ENCODE measurements at places on chromosomes 12 and 14. TPM values are rescaled to one million over a fixed set of nuclear protein-coding genes. Genes with fewer than 3 reads are reported as not detected.

DNA sequence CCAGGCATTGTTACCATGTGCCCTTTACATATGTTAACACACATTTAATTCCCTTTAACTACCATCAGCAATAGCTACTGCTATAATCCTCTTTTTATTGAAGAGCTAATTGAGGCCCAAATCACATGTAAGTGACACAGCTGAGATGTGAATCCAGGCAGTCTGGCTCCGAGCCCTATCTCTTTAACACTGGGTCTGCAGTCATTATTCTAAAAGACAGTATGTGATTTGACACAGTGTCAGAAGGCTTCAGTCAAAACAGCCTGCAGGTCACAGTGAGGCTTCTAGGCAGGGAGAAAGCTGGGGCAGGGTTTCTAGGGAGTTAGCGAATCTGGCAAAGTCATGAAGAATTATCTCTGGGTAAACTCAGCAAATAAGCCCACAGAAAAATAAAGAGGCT is 148.2 kb downstream of the KIF21A start:
- no peak for DNase-seq

Gene SMCO2
- not detected for total RNA-seq

GRCh38 chr12:62227091-62227490 is 33.1 kb upstream of the USP15 start:
- no peak for DNase-seq

DNA sequence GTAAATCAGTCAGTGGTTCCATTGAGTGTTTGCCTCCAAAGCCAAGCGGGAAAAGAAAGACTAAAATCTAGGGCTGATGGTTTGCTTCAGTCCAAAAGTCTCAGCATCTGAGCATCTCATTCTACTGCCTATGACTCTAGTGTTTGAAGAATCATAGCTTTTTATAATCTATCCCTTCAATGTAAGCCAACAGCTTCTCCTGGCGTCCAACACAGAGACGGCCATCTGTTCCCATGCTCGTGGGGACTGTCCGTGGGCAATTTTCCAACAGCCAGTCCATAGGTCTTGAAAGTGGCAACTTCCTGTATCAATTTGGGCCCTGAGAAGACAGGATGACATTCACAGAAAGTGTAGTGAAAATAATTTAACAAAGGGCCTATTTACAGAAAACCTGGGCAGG is 544.4 kb upstream of the TMEM132C start:
- DNase-seq, result no peak

- DNase-seq, result no peak
Observed at GRCh38 chr12:31471823-31472222, 119.1 kb downstream of the DENND5B start.

Gene SYCP3
- total RNA-seq, result not detected

DNA sequence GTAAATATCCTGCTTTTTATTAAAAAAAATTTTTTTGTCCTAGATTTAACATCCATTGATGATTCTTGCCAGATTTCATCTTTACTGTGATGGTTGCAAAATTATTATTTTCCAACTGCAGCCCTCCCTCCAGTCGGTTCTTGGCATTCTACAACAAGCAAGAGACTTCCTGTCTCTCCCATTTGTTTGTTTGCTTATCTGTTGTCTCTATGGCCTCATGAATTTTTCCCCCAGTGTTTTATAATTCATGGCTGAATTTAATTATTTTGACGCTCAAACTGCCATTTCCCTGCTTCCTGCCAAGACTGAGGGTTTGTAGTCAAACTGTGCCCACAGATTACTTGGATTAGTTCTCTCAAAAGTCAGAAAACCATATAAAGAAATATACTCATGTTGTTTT is 25.9 kb downstream of the CGRRF1 start:
- no peak for DNase-seq

- DNase-seq, result no peak
Observed at GRCh38 chr12:64678248-64678647, 68.0 kb downstream of the RASSF3 start.

Gene ZFP36L1
- 87.0 TPM for total RNA-seq

- DNase-seq, result no peak
Observed at GRCh38 chr12:56300644-56301464, 724 bp upstream of the CS start.

Gene DLK1
- not detected for total RNA-seq

DNA sequence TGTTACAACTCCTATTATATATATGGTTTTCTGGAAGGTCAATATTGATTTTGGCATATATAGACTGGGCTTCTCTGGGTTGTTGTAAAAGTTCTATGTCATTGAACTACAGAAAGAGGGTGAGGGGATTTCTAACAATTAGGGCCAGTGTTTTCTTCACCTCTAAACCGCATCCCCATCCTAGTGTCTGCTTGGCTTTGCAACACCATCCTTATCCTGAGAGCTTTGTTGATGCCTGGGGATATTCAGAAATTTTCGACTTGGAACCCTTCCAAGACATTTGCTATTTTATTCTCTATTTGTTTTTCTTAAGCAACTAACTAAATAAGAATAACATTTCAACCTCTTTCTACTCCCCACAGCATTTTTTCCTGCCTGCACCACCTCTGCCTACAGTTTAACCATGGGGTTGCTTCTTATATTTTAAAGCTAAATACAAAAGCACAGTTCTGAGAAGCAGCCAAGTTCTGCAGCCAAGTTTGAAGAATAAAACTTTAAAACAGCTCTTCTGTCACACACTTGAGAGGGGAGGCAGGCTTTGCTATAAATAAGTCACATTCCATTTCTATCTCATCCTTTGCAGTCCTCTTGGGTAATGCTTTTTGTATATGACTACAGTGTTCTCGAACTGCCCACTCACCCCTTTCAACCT is 53.4 kb downstream of the RGS6 start:
- DNase-seq, result no peak

Gene E2F7
- total RNA-seq, result 20.5 TPM
